BJ (cell line): ENCODE measurements at places on chromosomes 4 and X.

DNA sequence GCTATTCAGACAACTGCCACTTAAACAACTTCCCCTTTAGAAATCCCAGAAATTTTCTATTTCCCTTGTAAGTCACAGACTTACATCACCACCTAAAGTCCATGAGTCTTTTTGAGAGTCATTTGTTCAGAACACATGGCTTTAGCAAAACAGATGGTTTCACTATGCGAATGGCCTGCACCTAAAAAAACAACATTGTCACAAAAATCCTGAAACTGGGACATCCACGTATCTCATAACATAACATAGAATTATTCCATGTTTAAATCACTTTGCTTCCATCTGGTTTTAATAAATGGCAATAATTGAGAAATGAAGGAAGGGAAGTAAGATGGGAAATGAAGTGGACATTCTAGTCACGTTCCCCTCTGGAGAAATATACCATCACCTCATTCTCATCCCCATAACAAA, 155.3 kb upstream of the EDNRA start:
- DNase-seq = peak; percentile 57

DNA sequence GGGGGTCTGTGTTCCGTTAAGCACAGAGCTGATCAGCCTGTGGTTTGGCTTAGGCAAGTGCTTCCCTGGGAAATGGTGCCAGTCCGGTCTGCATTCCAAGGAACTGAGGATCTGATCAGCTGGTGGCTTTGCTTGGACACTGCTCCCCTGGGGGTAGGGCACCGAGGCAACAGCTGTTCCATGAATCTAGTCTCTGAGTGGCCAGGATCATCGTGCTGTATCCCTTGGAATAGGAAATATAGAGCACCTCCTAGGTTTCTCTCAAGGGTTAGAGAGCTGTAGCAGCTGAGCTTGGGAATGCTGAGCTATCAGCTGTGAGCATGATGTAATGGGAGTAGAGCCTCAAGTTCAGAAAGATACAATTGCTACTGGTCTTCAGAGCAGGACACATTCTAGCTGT, 863.9 kb downstream of the RAPGEF2 start:
- DNase-seq = no peak

DNA sequence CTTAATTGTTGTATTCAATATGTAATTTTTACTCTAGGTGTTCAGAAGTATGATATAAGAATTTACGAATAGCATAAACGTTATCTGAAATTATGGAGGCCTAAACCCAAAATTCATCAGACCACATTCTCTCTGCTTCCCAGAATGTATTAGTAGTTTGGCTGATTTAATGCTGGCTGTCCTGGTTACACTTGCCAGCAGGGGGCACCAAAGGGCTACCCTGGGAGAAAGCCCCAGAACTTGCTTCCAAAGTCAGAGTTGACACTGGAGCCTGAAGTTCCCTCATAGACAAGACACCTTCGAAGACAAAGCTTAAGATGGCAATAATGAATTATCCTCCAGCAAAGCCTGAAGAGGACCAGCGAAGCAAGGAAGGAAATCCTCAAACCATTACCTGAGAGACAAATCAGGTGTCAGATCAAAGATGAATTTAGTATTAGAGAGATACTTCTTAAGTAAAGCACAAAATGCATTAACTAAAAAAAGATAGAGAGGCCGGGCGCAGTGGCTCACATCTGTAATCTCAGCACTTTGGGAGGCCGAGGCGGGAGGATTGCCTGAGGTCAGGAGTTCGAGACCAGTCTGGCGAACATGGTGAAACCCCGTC, 11.3 kb upstream of the ANOS1 start:
- no peak for DNase-seq

DNA sequence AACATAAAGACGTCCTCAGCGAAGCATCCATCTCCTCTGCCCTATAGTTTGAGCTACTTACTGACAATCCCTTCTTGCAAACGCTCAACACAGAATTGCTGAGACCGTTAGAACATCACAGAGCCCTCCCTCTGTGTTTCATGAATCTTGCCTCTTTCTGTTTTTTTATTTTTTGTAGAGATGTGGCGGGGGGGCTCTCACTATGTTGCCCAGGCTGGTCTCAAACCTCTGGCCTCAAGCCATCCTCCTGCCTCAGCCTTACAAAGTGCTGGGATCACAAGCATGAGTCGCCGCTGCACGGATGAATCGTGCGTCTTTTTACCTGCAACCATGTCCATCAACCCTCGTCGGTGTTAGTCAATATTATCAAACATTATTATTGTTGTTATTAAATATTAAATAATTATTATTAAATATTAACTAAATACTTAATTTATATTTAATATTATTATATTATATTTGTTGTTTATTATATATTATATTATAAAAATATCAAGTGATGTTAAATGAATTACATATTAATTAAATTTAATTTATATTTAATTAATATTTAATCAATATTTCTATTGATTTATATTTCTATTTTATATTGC, 200.7 kb downstream of the CRLF2 start:
- DNase-seq = no peak

DNA sequence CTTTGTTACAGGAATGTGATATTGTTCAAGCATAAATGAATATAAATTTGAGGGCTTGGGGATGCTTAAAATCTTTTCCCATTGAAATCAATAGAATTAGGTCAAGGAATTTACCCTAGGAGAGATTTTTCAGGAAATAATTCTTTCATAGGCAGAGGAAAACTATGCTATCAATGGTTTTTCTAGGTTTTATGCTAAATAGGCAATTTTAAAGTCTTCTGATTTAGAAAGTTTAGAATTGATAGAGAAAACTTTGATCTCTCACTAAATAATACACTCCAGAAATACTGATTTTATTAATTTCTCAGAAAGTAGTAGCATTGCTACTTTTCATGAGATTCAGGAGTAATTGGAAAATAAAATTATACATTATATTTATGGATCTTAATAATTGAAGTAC, 36.5 kb upstream of the GNRHR start:
- DNase-seq = no peak

DNA sequence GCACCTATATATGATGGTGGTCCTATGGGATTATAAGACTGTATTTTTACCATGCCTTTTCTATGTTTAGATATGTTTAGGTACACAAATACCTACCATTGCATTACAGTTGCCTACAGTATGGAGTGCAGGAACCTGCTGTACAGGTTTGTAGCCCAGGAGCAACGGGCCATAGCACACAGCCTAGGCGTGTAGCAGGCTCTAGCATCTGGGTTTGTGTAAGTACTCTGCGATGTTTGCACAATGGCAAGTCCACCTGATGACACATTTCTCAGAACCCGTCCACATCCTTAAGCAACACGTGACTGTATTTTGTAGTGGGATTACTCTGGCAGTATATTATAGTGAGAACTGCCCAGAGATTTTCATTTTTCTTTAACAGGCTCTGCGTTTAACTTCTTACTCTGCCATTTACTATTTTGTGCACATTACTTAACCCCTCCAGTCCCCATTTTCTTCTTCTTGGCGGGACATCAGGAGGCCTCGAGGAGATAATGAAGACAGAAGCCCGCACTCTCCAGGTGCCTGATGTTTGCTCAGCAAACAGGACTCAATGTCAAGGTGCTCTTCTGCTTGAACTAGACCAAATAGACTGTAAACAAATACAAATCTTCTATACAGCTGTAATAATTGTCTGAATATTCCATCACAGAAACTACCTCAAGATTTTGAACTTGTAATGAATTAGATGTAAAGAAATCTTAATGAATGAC, 102.0 kb upstream of the PDLIM3 start:
- DNase-seq = no peak

DNA sequence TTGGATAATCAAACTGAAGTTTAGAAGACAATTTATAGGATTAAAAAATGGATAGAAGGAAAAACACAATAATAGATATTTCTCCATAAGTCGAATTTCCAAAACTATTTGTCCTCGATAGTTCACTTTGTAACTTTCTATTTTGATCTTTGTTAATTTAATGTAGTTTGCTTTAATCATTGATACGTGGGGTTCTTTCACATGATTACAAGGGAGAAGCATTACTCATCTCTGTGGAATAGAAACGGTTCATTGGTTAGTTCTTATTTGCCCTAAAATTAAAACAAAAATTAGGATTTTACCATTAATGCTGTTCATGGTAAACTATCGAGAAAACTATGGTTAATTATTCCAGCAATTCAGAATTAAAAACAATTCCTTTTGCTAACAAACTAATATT, 2.1 kb downstream of the TET2 start:
- no peak for DNase-seq
